Activated naive CD8-positive, alpha-beta T cell treated with anti-CD3 and anti-CD28 coated beads, Interleukin-2, amount 10 ng/mL, durations not matched to agents 7 days and 5 days (primary cell): ENCODE measurements at places on chromosomes 6 and 20. TPM values are rescaled to one million over a fixed set of nuclear protein-coding genes. Genes with fewer than 3 reads are reported as not detected.

Gene SALL4
- total RNA-seq, result 0.08 TPM

Gene SNPH
- 9.7 TPM for total RNA-seq

GRCh38 chr6:30813631-30814145 lies 69.3 kb upstream of the IER3 start:
- no peaks in the 10 kb centered on the region for H3K27me3 ChIP-seq
- H3K4me3 ChIP-seq, result peak overlapping the region; percentile 59
- peaks cover 53% of the 10 kb centered on the region for H3K4me1 ChIP-seq

DNA sequence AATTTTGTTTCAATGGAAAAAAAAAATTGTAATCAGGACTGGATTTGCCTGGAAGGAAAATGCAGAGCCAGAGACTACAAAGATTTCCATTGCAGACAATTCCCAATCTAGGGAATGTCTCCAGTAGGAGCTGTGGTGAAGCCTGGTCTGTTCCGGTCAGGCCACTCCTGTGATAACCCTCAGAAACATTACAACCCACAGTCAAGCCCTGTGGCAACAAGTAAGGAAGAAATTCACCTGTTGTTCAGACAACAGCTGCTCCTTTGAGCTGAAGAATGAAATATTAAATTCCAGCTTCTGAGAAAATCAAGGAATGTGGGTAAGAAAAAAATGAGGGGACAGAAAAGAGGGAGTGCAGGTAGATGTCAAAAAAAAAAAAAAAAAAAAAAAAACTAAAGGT lies 8.0 kb downstream of the PRKN start:
- H3K36me3 ChIP-seq, result no peaks in the 10 kb centered on the region
- H3K4me3 ChIP-seq, result no peak overlapping the region
- no peaks in the 10 kb centered on the region for H3K4me1 ChIP-seq
- no peak overlapping the region for H3K27ac ChIP-seq

DNA sequence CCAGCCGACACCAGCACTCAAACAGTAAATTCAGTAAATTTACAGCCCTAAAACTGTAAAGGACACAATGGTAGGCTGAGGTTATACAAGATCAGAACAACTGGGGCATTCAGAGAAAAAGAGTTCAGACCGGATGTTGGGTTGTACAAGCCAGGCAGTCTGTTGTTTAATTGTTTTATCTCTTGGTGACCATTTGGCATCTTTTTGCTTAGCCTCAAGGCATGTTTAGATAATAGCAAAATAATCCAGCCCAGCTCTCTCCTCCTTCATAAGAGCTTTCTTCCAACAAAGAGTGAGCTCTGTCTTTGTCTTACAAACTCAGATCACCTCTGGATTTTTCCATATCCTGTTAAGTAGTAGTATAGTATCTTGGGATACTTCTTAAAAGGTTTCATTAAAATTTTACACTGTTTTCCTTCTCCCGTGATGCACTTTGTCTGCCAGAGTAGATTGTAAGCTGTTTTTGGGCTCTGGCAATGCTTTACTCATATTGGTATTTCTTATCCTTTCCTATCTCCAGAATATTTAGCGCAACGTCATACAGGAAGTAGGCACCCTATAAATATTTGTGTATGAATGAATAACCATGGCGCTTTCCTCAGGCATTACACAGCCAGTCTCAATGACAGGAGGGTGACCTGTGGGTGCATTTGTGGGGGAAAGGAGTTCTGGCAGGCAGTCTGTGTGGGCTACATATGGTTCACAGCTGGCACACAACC lies 35.6 kb upstream of the TRAM2 start:
- no peak for DNase-seq
- peaks cover 10% of the 10 kb centered on the region for H3K27me3 ChIP-seq
- no peaks in the 10 kb centered on the region for H3K36me3 ChIP-seq
- no peak overlapping the region for H3K4me3 ChIP-seq
- H3K4me1 ChIP-seq, result no peaks in the 10 kb centered on the region

DNA sequence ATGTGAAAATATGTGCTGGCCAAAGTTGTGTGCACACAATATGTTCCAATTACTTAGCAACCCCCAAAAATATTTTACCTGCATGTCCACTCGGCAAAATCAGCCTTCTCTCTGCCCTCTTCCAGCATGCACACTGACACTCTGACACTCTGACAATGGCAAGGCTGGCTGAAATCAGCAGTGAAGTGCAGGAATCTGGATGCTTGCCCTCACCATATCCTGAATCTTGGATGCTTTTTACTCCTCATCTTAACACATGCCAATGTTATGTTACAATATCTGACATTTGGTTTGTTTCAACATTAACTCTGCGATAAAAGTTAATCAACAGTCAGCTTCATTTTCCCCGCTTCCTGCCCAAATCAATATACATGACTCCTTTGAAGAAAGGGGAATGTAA lies 203.2 kb downstream of the COL9A1 start:
- H3K27ac ChIP-seq, result no peak overlapping the region
- no peak for DNase-seq
- H3K4me1 ChIP-seq, result no peaks in the 10 kb centered on the region
- H3K27me3 ChIP-seq, result peaks cover 6% of the 10 kb centered on the region
- H3K36me3 ChIP-seq, result no peaks in the 10 kb centered on the region

Gene EFCAB8
- total RNA-seq, result 0.47 TPM

Gene TRMT11
- total RNA-seq, result 25.1 TPM

Gene SLC32A1
- not detected for total RNA-seq

Gene LY6G5C
- 4.6 TPM for total RNA-seq
